ENCODE measurements at places on chromosomes 2 and 18.
A peak's percentile ranks its signal among the peaks of the same experiment; 100 is the strongest.

DNA sequence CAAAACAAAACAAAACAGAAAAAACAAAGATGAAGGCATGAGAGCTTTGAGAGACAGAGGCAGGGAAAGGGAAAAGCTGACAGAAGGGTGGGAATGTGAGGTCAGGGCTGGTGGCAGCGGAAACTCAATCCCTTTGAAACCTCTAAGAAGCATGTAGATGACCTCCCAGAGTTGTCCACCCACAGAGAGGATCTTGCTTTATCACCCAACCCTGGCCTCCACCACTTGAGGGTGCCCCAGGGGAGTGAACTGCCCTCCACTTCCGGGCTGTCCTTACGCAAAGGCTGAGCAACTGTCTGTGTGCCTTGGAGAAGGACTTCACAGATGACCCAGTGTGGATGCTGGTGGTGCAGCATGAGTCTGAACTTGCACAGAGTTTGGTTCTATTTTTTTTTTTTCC is 26.7 kb downstream of the PDCL3 start:
- DNase-seq, result no peak

- no peak for DNase-seq
Observed at GRCh38 chr2:241063587-241063986, 38.5 kb downstream of the MTERF4 start.

DNA sequence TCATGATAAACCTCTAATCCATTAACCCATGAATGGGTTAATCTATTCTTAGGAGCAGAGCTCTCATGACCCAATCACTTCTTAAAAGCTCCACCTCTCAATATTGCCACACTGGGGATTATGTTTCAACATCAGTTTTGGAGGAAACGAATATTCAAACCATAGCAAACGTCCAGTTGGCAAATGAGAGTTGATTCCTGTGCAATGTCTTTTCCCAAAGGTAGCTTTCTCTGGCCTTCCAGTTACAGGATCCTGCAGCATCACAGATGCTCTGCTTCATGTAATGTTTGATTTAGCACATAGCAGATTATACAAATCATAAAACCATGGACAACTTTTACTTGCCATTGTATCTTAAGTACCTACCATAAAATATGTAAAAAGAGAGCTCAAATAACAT is 481.0 kb downstream of the TNS1 start:
- no peak for DNase-seq

GRCh38 chr2:207066791-207067460 is 98.8 kb downstream of the KLF7 start:
- DNase-seq, result no peak

DNA sequence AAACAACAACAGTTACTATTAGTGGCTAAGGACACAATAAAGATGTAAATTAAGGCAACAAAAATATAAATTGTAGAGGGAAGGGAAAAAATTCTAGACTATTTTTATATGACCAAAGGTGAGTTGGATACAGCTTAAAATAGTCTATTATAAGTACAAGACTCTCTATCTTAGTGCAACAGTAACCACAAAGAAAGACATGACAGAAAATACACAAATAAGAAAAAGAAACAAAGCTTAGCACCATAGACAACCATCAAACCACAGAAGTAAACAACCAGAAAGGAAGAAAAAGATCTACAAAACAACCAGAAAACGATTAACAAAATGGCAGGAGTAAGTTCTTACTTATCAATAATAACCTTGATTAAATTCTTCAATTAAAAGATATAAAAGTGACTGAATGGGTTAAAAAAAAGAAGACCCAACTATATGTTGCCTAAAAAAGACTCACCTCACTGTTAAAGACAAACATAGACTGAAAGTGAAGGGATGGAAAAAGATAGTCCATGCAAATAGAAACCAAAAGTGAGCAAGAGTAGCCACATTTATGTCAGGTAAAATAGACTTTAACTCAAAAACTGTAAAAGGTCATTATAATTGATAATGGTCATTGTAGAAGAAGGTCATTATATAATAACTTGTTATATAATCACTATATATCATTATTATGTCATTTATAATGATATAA is 62.5 kb downstream of the USP40 start:
- no peak for DNase-seq

GRCh38 chr2:157777427-157777826 is 98.7 kb downstream of the ACVR1 start:
- peak; percentile 12 for DNase-seq

DNA sequence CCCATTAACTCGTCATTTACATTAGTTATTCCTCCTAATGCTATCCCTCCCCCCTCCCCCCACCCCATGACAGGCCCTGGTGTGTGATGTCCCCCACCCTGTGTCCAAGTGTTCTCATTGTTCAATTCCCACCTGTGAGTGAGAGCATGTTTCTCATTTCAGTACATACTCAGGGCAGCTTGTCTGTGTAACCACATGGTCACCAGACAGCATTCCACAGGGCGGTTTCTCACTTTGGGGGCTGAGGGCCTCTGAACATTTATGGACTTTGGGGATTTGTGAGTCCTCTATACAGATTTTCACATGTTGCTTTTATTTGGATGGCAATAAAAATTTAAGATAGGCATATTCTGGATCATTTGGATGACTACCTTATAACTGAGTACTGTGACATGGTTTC is 84.0 kb downstream of the LYPD6B start:
- no peak for DNase-seq

DNA sequence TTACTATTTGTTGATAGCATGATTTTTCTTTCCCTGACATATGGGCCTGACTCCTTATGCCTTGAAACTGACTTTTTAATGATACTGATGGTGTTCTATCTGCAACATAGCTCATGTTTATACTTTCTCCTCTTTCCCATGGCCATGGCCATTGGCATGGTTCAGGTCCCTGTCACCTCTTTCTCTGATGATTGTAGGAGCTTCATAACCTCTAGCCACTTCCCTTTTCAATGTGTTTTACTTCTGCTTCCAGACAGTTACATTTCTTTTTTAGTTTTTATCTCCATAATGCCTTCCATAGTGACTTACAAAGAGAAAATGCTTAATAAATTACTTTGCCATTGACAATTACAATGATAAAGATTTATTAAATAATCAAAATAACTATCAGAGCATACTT is 177.9 kb upstream of the SETBP1 start:
- DNase-seq, result no peak

- no peak for DNase-seq
Observed at GRCh38 chr2:238558456-238559099, 131.9 kb downstream of the ASB1 start.

Data from stimulated activated CD8-positive, alpha-beta memory T cell treated with anti-CD3 and anti-CD28 coated beads, Interleukin-15, amount 100 ng/mL, for 1 hour (primary cell).